Stimulated activated CD4-positive, alpha-beta T cell treated with anti-CD3 and anti-CD28 coated beads, Interleukin-15, amount 100 ng/mL, for 1 hour (primary cell): ENCODE measurements at places on chromosomes 2 and 18.

GRCh38 chr2:147989809-147990403, 30.6 kb downstream of the ORC4 start:
- DNase-seq, result no peak

- DNase-seq, result no peak
These were observed 311.7 kb upstream of the PKDCC start for GRCh38 chr2:41736105-41736567.

GRCh38 chr2:8344144-8345097, 337.4 kb upstream of the ID2 start:
- no peak for DNase-seq

DNA sequence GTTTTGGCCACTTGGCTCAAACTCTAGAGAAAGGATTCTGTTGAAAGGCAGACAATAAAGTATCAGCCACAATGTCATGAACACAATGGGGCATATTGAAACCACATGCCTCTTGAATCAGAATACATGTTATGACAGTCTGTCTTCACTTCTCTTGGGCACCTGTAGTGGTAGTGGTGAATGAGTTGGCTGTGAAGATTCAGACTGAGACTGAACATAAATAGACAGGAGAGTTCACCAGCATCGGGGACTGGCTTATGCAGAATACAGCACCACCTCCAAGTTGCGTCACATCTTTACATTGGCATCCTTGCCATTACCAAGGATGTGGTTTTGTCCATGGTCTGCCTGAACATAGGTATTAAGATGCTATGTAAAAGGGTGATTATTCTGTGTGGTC, 336.8 kb downstream of the MYCN start:
- no peak for DNase-seq

GRCh38 chr2:34785206-34785785, 1186.2 kb upstream of the FAM98A start:
- no peak for DNase-seq

DNA sequence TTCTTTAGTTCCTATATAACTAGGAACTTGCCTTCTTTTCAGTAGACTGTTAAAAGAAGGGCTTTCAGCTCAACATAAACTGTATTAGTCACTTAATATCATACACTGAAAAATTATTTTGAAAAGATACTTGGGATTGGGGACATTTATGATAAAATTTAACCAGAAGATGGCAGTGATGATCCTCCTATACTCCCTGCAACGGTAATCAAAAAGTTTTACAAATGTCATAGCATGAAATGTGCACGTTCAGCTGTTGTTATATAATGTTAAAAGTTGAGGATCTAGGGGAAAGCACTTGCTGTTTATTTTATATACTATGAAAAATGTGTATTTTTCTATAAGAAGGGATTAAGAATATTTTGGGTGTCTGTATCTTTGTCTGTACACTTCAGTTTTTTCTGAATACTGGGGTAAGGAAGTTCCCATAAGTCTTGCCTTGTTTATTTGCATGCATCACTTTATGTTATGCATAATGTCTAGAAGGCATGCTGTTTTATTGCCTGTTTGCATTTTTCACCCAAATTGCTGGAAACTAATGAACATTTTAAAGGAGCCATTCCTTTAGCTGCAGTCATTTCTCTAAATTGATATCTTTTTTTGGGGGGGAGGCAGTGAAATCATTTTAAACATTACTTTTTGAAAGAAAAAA, 19.0 kb downstream of the DYNC1I2 start:
- no peak for DNase-seq

DNA sequence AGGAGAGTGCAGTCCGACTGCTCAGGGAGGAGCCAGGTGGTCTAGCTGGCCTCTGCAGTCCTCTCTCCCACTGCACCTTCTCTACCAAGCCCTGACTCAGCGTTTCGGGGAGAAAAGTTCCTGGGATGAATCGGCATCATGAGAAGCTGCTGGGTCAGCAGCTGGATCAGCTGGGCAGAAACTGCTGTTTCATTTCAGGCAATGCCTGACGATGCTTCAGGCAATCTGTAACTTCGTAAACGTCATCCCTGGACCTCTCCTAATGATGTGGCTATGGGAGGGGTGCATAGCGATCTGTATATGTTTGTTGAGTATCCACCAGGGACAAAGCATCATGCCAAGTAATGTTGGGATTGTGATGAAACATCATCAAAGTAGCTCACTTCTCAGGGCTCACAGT, 20.7 kb downstream of the LIPG start:
- no peak for DNase-seq

- DNase-seq, result no peak
These were observed 34.5 kb downstream of the SFT2D3 start for GRCh38 chr2:127735537-127736399.

GRCh38 chr18:74310411-74310810, 5.2 kb upstream of the C18orf63 start:
- DNase-seq, result no peak

DNA sequence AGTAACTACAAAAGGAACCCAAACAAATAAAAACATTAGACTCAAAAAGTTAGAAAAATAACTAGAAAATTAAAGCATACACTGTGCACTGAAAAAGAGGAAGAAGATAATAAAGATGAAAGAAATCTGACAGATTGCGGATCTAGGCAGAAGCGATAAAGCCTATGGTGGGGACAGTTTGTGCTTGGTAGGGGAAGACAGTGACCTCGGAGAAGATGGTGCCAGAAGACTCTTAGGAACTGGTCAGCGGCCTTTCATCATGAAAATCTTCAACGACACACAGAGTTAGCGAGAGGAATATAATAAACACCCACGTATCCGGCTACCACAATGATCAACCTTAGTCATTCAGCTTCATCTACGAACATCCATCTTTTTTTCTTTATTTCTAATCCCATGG, 180.5 kb downstream of the HDAC4 start:
- DNase-seq, result no peak

DNA sequence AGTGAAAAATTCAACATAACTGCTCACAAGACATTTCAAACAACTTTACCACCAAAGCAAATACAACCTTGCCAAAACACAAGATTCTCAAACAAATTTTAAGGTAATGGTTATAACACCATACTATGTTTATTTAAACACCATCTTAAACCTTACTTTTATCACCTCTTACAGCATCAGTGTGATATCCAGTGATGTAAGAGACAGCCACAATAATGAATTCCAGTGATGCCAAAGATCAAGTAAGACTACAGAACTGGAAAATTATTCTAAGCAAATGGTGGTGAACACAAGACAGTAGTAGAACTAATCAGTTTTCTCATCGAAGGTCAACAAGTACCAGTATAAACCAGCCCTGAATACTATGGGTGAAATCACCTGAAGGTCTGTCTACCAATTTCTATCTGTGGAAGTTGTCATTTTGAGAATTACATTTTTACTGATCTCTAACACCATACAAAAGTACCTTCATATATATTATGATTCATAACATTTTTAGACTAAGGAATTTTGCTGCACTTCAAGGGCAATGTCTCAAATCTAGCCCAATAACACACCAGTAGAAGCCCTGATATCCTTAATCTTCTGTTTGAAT, 146.2 kb downstream of the RBMS1 start:
- no peak for DNase-seq

GRCh38 chr2:172848519-172848918, 112.9 kb downstream of the RAPGEF4 start:
- no peak for DNase-seq

DNA sequence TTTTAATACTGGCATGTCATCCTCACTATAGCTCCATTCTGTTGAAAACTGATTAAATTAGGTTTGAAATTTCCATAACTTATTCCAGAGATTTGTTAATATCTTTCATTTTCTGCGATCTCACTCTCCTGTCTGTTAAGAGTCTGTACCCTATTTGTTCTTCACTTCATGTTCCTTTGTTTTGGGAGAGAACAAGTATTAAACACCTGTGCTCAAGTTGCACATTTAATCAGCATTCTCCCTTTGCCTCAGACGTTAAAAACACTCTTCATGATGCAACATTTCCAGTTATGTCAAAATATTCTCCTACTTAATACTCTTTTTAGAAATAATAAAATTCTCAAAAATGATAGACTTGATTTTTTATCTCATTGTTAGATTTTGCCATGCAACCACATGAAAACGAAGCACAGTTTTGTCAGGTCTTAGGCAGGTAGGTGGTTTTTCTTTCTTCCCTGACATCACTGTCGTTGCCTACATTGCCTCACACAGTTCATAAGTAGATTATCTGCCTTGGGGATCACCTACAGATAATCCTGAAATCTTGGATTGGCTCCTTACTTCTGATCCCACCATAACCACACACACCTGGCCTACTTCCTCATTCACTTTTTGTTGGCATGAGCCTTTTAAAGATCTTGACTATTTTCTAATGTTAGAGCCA, 109.9 kb downstream of the GAREM1 start:
- DNase-seq, result no peak

GRCh38 chr2:239378918-239379640, 21.7 kb downstream of the HDAC4 start:
- DNase-seq, result no peak

- DNase-seq, result no peak
These were observed 42.8 kb downstream of the STK25 start for GRCh38 chr2:241465543-241465942.

- no peak for DNase-seq
These were observed 264.7 kb downstream of the TCF4 start for GRCh38 chr18:55323051-55323994.

DNA sequence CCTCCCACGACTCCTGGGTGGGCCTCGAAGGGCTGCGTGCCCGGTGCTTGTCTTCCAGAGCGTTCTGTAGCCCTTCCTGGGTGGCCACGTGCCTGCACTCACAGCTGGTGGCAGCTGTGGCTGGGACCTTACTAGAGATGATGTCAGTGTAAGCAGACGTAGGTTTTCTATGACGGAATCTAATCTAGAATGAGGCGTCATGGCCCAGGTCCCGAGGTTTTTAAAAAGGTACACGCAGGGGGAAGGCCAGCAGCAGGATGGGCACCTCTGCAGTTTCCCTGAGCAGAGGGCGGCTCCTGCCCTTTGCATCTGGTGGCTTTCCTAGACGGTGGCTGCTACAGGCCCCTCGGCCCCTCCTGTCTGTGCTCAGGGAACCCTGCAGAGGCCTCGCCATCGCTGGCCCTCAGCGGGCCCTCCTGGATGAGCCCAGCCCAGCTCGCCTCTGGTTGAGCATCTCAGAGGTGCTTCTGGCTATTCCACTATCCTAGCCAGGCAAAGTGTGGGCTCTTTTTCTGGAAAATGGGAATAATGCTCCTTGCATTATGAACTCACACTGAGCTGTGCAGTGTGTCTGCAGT, 49.6 kb upstream of the PXDN start:
- DNase-seq, result no peak

DNA sequence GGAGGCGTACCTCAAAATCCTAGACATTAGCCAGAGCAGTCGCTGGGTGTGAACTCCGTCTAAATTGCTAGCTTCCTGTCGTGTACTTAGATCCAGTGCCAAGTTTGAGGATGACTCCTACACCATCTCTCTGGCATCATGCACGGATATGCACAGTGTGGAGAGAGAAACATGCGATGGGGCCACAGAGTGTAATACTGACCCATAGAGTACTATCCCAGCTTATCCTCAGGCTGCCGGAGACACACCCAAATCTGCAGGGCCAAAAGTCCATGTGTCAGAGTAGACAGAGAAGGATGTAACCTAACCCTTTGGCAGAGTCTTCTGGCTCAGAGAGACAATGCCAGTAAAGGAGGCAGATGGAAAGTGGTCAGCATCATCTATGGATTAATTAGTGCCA, 84.2 kb downstream of the ARL4C start:
- DNase-seq, result no peak

- DNase-seq, result no peak
These were observed 34.2 kb downstream of the TRAPPC12 start for GRCh38 chr2:3413697-3414096.
